ENCODE measurements at places on chromosomes 4 and X.
A peak's percentile ranks its signal among the peaks of the same experiment; 100 is the strongest.

DNA sequence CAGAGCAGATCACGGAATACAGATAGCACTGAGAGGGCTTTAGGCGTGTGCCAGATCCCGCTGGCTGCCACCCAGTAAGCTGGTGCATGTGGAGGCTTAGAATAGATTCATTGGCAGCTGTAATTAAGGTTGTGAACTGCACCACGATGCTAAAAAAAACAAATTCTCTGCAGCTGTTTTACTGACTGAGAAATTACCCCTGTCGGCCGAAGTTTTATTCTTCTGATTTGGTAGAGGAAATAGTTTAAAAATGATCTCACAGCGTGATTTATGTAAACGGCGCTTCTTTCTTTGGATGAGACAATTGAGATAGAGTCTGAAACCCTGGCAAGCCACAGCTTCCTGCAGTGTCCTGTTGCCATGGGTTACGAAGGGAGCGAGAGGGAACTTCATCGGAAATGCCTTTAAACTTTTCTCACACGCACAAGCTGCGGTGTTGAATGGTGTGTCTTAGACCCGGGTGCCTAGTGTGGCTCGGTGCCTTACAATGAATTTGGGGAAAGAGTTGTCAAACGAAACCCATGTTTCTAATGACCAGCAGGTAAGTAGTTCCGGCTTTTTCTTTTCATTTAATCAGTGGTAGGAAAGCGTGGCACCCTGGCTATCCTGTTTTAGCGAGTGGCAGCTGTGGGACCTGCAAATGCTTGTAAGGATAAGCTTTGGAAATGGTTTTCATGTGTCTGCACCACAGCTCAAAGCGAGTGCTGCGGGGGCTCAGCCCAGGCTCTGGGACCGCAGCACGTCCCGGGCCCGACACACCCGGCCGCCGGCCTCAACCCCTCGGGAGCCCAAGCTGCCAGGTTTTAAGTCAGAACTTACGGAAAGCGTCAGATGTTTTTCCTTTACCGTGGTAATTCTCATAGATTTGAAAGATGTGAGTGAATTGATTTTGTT is 71.7 kb upstream of the HGFAC start:
- peak; percentile 55 for DNase-seq

GRCh38 chrX:1281521-1281920 is 12.9 kb downstream of the CSF2RA start:
- no peak for DNase-seq

GRCh38 chr4:6032249-6033244 is 14.3 kb upstream of the C4orf50 start:
- no peak for DNase-seq

- DNase-seq = no peak
Measured at GRCh38 chrX:138877746-138878145, 166.2 kb upstream of the FGF13 start.

- no peak for DNase-seq
Measured at GRCh38 chr4:143443728-143444127, 69.8 kb upstream of the SMARCA5 start.

- no peak for DNase-seq
Measured at GRCh38 chrX:44143061-44143602, 169.9 kb upstream of the NDP start.

GRCh38 chrX:44291468-44292092 is 51.9 kb downstream of the EFHC2 start:
- no peak for DNase-seq

DNA sequence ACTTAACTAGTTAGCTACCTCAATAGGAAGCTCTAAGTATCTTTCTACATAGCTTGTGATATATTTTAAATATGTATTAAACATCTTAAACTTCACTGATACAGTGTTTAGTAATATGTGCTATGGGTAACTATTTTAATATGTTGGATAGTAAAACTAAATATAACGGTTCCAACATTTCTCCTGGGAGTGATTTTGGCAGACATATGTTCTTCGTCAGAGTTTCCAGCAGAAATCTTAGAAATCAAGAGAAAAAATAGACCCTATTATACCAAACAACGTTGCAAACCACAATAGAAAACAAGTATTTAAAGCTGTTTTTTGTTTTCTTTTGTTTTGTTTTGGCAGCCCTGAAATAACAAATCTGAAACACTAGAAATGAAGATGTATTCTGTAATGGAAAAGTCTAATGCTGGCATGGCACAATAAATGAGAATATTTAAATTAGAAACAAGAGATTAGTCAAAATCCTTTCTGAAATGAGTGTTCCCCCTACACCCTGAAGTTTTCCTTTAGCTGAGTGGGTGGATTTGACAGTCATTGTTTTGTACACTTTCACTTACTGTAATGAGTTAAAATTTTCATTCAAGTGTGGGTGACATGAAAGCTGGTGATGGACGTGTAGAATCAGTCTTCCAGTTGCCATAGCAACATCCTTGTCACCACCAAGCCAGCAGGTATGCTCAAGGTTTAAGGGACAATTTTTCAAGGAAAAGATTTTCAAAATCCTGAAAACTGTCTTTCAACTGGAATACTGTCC is 233.5 kb downstream of the SCFD2 start:
- DNase-seq = peak; percentile 35

- no peak for DNase-seq
Measured at GRCh38 chr4:113433536-113434246, 327.8 kb downstream of the CAMK2D start.

DNA sequence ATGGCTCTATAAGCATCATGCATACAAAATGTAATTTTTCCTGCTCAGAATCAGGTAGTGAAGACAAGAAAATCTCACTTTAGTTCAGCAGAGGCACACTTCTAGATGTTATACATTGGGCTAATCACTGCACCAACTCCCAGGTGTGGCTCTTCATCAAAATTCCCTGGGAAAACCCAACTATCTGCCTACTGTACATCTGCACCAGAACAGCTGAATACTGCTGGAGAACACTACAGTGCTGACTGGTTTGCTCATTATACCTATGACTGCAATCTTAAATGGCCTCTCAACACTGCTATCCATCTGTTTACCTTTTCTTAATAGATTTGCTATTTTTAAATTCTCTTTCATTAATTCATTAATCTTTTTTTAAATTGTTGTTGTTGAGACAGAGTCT is 92.0 kb downstream of the UGT8 start:
- no peak for DNase-seq

DNA sequence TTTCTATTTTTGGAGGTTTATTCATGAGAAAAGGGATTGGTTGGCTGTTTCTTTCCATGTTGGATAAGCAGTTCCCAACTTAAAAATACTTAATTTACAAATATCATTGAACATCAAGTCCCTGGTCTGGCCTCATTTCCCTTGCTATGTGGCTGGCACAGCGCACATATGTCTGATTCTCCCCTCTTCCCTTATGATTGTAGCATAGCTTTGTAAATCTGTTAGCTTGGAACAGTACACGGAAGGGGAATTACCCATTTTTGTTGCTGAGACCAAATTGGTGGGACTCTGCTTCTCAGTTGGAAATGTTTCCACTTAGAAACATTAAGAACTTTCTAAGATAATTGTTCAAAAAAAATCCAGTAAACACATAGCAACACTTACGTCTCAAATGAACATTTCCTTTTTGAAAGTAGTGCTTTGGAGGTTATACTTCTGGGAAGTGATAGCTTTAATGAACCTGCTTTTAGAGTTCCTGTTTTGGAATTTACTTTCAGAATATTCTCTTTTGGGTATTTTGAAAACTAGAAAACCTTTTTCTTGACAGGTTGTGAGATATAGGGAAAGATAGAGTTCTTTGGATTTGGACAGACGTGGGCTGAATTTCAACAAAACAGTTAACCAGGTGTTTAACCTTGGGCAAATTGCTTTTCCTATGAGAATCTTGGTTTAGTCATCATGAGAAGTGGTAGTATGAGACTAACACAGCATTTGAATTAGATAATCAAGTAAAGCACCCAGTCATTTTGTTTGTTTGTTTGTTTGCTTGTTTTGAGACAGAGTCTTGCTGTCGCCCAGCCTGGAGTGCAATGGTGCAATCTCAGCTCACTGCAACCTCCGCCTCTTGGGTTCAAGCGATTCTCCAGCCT is 47.3 kb downstream of the STIM2 start:
- DNase-seq = no peak

GRCh38 chr4:77153006-77153405 is 4.0 kb upstream of the CCNG2 start:
- DNase-seq = no peak

DNA sequence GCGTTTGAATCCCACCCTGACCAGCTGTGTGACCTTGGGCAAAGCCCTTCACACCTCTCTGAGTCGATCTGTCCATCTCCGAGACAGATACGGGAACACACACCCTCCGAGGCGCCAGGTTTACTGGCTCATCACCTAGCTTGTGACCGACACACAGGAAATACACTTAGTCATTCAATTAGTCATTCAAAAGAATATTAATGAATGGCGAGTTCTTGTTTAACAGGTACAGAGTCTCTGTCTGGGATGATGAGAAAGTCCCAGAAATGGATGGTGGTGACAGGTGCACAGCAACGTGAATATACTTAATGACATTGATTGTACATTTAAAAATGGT is 80.6 kb downstream of the PPP2R2C start:
- DNase-seq = no peak

- DNase-seq = no peak
Measured at GRCh38 chrX:307261-308111, 11.1 kb downstream of the GTPBP6 start.

- DNase-seq = no peak
Measured at GRCh38 chrX:23554304-23554703, 113.0 kb upstream of the PRDX4 start.

GRCh38 chr4:113383111-113383785 is 333.8 kb downstream of the ANK2 start:
- DNase-seq = no peak

DNA sequence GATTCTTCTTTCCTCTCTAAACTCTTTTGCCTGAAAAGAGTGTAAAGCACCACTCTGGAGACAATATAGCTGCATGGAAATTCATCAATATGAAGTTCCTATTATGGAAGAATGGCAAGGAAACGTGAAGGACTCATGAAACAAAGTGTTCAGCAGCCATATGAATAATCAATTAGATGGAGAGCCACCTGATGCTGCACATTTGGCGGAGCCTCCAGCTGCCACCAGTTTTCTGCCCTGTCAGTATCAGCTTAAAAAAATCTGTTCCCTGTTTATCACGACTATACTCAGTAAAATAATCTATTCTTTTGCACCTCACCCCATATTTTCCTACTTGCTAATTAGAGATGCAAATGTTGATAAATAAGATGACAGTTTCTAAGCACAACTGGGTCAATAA is 276.0 kb downstream of the UNC5C start:
- DNase-seq = no peak

Data from activated CD4-positive, alpha-beta T cell treated with anti-CD3 and anti-CD28 coated beads for 48 hours (primary cell).